ENCODE measurements at places on chromosomes 16 and 17.

DNA sequence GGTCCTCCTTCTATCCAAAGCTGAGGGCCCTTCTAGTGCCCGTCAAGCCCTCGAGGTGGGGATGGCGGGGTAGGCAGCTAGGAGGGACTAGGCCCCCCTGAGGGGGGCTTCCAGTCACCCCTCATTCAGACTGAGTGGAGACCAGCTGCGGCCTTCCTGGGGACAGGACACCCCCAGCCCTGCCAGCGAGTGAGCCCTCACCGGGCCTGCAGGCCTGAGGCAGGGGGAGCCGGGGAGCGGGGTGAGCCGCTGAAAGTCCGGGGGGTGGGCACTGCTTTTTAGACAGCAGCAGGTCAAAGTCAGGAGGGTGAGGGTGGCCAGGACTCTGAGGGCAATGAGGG is 8.7 kb upstream of the KREMEN2 start:
- no peak for DNase-seq

DNA sequence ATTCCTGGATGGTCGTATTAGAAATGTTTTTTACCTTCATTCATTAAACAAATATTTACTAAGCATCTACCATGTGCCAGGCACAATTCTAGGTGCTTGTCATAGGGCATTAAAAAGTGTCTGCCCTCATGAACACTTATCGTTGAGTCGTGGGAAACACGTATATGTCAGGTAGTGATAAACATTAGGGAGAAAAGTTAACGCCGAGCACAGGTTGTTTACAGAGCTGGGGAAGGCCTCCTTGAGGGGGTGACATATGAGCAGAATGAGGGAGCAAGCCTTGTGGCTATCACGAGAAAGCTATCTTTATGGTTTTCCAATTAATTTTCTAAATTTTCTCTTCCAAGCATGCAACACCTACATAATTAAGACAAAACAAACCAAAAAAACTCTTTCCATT is 985 bp upstream of the ZNF213 start:
- no peak for DNase-seq

GRCh38 chr16:15653227-15653626 is 3.2 kb downstream of the NDE1 start:
- no peak for DNase-seq

- DNase-seq, result no peak
These were observed 12.3 kb downstream of the KCNG4 start for GRCh38 chr16:84227548-84227947.

- no peak for DNase-seq
These were observed 26.1 kb downstream of the SPG7 start for GRCh38 chr16:89534252-89534756.

- DNase-seq, result peak; percentile 50
These were observed 1.8 kb downstream of the CDC42EP4 start for GRCh38 chr17:73309727-73310596.

DNA sequence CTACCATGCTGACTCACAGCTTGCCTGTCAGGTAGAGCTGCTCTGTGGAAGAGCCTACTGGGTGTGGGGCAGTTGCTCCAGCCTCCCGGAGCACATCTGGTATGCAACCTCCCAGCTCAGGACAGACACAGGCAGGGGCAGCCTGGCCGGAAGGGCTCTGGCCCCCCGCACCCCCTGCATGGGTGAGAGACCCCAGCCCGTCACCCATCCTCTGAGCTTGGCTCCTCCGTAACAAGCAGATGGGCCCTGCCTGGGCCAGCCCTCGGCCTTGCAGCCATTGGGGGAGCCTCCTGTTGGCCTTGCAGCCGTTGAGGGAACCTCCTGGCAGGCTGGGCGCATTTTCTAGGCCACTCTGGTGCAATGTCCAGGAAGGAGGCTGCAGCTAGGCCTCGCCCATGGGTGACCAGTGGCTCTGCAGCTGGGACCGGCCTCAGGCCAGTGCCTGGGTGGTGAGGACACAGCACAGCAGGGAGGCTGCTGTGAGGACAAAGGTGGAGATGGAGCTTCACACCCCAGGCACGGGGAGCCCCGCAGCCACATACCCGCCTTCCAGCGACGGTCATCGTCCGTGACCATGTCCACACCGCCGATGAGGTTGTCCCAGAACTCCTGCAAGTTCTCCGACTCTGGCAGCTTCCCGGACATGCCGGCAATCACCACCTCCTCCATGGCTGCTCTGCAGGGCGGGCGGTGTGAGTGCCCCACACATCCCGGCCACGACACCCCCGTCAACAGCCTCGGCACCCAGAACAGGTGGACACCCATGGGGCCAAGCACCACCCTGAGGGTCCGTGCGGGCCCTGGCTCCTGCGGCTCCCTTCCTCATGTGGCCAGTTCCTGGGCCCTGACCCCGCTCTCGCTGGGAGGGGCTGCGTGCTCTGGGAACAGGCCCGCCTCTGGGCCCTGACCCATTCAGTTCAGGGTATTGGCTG is 2.0 kb downstream of the FASN start:
- no peak for DNase-seq

- DNase-seq, result no peak
These were observed 24.4 kb downstream of the TBX21 start for GRCh38 chr17:47757386-47757785.

- no peak for DNase-seq
These were observed 24.0 kb upstream of the ABCA5 start for GRCh38 chr17:69350911-69351310.
